Urothelium cell line (cell line): ENCODE measurements at places on chromosomes 1 and 21.

DNA sequence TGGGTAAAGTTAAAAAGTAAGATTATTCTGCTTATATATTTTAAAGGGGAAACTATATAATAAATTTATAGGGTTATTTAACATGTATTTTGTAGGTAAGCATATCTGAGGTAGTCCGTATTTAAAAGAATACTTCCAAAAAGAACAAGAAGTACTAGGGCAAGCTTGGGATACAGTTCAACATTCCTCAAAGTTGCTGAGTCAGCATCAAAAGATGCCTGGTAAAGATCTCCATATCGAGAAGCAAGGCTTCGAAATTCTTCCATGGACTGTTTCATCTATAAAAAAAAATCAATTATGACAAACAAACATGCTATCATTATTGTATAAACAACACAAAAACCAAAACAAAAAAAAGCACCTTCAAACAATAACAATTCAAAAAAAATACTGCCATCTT lies 67.7 kb downstream of the INTS7 start:
- no peak for DNase-seq

DNA sequence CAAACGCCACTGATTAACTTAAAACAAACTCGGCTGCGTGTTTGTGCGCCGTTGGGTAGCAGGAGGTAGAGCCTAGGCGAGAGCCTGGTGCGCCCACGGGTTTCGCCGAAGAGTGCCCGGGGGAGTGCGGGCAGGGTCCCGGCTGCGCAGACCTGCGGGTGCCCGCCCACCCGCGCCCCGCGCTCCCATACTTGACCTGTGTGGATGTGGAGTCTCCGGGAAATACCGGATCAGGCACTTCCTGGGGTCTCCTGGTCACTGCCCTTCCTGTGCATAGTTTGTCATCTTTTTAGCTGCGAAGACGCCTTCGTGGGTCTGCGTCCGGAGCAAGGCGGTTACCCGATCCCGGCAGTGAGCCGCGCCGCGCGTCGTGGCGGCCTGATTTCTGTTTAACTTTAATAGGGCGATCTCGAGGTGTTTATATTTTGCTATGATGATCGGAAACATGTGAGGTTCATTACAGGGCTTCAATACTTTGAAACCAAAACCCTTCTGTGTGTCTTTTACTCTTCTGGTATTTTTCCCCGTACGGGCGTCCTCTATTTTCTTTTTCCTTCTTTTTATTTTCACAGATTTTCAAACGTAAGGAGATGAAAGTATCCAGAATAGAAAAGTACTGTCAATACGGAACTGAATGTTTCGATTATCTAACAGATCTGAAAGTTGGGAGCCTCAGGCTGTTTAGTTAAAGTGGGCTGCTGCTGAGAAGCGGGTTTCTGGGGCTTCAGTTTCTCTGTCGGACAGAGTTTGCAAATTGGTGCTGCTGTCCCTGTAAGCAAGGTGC lies 15.2 kb downstream of the NR5A2 start:
- DNase-seq, result no peak

- DNase-seq, result no peak
Observed at GRCh38 chr1:232357416-232357815, 272.5 kb downstream of the SIPA1L2 start.

- no peak for DNase-seq
Observed at GRCh38 chr1:232886271-232886670, 64.1 kb upstream of the NTPCR start.

DNA sequence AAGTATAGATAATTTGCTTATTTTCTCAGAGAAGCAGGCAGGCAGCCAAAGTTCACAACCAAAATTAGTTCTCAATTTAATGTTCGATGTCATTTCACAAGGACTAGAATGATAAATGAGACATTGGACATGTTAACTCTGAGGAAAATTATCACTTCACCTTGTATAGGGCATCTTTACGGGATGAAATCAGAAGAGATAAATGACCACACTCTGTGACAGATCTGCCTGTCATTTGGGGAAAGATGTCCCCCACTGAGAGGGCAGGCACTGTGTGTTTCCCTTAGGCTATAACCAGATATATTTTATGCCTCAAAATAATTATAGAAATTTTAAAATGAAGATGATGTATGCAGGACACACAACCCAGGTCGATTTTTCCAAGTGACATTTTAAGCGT lies 642.9 kb downstream of the BRINP3 start:
- no peak for DNase-seq
